ENCODE measurements at places on chromosomes 12 and 14. TPM values are rescaled to one million over a fixed set of nuclear protein-coding genes. Genes with fewer than 3 reads are reported as not detected.

The KRT77 gene
- total RNA-seq: not detected

The NRDE2 gene
- total RNA-seq: 15.3 TPM

DNA sequence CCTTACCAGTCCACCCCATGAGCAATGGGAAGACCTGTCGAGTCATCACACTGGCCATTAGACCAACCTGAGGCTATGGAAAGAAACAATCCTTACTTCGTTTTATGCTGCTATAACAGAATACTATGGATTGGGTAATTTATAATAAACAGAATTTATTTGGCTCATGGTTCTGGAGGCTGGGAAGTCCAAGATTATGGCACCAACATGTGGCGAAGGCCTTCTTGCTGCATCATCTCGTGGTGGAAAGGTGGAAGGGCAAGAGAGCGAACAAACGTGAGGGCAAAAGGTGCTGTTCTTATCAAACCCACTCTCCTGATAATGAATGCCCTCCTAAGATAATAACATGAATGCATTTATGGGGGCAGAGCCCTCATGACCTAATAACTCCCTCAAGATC, 9.6 kb upstream of the SPTB start:
- H3K27ac ChIP-seq: no peak overlapping the region
- H3K4me3 ChIP-seq: no peak overlapping the region
- H3K27me3 ChIP-seq: no peaks in the 10 kb centered on the region
- no peak for DNase-seq
- no peaks in the 10 kb centered on the region for H3K4me1 ChIP-seq
- H3K36me3 ChIP-seq: no peaks in the 10 kb centered on the region

DNA sequence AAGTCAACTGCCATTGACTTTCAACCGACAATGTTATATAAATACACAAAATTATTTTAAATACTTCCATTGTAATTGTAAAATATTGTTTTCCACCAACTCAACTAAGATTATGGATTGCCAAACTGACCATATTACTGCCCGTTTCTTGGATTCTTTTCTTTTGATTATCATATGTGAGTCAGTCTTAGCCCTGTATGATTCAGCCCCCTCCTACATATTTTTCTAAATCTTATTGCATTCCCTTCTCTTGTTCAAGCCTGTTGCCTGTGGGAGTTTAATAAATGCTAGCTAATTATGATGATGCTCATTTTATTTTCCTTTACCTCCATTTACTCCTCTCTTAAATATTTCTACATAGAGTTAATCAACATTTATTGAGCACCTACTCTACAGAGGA, 6.8 kb downstream of the RASSF9 start:
- H3K27me3 ChIP-seq: no peaks in the 10 kb centered on the region
- no peak overlapping the region for H3K4me3 ChIP-seq
- no peaks in the 10 kb centered on the region for H3K36me3 ChIP-seq
- DNase-seq: no peak
- H3K4me1 ChIP-seq: peaks cover 61% of the 10 kb centered on the region
- H3K27ac ChIP-seq: no peak overlapping the region

GRCh38 chr12:108849660-108850059, 7.7 kb downstream of the SSH1 start:
- peaks cover 43% of the 10 kb centered on the region for H3K4me1 ChIP-seq
- no peaks in the 10 kb centered on the region for H3K27me3 ChIP-seq
- peaks cover 66% of the 10 kb centered on the region for H3K36me3 ChIP-seq
- DNase-seq: peak; percentile 58
- H3K4me3 ChIP-seq: no peak overlapping the region
- H3K27ac ChIP-seq: no peak overlapping the region

DNA sequence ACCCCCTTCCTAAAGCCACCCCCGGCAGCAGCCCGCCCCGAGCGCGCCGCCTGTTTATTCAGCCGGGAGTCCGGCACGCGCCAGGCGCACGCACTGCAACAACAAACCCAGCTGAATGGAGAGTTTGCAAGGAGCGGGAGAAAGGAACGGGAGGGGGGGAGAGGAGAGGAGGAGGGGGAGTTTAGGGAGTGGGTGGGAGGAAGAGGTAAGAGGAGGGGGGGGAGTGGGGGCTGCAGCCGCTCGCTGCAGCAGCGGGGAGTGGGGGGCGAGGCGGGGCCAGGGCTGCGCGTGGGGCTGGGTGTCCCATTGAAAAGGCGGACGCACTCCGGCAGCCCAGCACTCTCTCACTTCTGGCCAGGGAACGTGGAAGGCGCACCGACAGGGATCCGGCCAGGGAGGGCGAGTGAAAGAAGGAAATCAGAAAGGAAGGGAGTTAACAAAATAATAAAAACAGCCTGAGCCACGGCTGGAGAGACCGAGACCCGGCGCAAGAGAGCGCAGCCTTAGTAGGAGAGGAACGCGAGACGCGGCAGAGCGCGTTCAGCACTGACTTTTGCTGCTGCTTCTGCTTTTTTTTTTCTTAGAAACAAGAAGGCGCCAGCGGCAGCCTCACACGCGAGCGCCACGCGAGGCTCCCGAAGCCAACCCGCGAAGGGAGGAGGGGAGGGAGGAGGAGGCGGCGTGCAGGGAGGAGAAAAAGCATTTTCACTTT, at the start of gene ASCL1:
ASCL1 (plus strand) TSS at position 336 of the 712 bp plus-strand sequence. CDS start 571 bp downstream, outside the sequence.
- peaks cover 100% of the 10 kb centered on the region for H3K27me3 ChIP-seq
- H3K36me3 ChIP-seq: no peaks in the 10 kb centered on the region
- no peak within 1 kb of the TSS for H3K27ac ChIP-seq
- peaks cover 13% of the 10 kb centered on the region for H3K4me1 ChIP-seq
- no peak for DNase-seq

GRCh38 chr12:45720069-45720468, 9.4 kb upstream of the ARID2 start:
- H3K36me3 ChIP-seq: no peaks in the 10 kb centered on the region
- no peaks in the 10 kb centered on the region for H3K4me1 ChIP-seq
- DNase-seq: no peak

DNA sequence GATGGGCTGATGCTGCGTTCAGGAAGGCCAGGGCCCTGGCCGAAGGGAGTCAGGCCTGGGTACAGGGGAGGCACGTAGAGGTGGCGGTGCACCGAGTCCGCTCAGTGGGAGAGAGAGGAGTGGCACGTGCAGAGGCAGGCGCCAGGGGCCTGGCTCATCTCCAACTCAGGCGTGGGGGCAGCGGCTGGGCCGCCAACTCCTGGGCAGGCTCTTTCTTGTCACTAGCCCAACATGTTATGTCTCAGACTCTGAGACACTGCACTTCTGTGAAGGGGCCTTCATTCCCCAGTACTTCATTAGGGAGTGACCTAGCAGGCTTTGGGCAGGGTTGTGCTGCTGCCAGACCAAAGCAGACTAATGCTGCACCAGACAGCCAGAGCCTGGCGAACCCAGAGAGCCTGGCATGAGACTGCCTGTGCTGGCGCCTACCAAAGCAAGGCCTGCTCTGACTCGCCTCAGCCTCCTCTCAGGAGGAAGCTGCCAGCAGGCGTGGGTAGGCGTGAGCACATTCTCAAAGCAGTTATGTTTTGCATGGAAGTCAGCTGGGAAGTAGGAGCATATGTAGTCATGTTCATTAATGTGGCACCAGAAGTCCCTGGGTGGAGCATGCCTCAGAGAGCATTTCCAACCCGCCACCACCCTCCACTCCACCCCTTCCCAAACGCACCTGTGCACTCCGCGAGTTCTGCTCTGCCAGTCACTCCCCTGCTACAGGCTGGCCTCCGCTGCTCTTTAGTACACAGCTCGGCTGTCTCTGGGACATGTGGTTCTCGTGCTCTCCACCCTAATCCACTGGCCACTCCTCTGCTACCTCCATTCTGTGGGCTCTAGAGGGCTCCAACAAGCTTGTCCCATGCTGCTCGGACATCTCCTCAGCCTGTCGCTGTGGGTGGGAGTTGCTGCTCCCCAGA, 9.7 kb downstream of the CKB start:
- no peak overlapping the region for H3K4me3 ChIP-seq
- H3K36me3 ChIP-seq: peaks cover 47% of the 10 kb centered on the region
- H3K27ac ChIP-seq: peak overlapping the region; percentile 84
